ENCODE measurements at places on chromosomes 1 and 21.

DNA sequence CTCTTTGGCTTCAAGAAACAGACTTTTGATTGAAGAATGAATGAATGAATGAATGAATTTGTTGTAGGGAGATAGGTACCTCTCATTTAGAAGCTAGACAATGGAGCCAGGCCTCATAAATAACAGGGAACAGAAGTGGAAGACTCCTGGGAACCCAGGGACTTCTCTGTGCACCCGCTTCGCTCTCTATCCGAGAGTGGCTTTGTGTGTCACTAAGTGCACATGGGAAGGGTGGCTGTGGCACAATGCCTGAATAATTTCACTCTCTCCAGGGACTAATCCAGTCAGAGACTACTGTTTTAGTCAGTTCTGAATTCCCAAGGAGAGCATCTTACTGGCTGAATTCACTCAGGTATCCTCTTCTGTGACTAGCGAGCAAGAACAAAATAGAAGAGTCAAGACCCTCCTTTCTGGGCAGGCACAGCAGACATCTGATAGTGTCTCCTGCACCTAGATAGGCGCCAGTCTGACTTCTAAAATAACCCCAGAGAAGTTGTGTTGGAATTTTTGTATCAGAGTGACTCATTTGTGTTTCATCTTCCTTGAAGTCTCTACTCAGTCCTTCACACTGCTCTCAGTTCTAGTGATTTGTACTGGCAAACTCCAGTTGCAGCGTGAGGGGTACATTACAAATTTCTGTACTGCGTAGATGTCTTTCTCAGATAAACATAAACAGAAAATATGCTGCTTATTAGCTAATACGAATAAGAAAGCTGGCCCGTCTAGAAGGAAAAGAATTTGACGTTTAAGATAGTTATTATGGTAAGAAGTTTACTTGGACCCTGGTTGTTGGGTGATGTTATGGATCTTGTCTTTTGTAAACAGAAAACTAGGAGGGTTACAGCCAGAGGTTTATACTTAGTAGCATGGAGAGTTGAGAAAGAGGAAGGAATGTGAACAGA, 34.0 kb downstream of the BACH1 start:
- no peak for DNase-seq

DNA sequence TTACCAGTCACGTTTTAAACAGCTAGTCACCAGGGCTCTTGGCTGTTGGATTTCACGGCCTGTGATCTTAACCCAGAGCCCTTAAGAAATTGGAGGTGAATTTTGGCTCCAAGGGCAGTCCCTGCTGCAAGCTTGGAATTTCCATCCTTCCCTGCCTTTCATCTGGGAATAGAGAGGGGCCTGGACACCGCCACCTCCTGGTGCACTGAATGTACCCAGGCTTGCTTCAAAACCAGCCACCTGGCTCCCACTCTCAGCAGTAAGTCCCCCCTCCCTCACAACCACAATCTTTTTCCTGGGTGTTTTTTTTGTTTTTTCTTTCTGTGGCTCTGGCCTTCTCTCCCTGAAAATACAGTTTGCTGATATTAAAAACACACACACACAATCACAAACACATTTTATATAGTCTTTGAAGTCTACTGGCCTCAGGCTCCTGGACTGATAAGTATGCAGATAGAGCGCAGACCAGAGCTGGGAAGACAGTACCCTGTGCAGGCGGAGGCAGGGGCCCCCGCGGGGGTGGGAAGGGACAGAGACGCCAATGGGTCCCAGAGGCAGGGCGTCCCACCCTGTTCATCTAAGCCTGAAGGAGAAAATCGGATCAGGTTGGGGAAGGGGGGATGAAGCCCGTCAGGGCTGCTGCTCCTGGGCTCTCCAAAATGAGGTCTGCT, 65.8 kb upstream of the IGSF21 start:
- DNase-seq: no peak

- DNase-seq: no peak
Measured at GRCh38 chr1:29990304-29990703, 733.1 kb downstream of the MATN1 start.

- no peak for DNase-seq
Measured at GRCh38 chr1:90480271-90480835, 236.7 kb downstream of the BARHL2 start.

DNA sequence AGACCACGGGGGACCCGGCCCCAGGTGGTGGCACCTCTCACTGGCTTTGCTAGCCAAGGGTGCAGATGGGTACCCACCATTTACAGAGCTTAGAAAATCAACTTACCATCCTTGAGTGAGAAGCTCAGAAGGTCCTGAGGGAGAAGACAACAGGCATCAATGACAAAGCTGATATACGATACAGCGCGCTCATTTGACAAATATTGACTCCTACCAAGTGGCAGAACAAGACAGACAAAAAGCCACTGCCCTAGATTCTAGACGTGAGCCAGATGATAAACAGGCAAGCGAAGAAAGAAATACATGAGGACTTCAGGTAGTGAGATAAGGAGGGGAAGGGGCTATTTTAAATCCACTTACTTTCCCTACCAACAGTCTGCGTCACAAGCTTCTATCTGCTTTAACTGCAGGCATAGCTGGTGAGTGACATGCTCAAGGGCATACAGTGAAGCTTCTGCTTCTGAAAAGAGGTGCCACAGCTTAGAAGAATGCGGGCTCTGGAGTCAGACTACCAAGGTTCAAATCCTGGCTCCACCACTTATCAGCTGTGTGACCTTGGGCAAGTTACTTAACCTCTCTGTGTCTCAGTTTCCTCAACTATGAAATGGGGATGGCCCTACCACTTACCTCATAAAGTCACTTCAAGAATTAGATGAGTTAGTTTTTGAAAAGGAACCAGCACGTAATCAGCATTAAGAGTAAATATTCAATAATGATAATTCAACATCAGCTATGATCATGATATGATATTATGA, 29.1 kb downstream of the TMCO4 start:
- no peak for DNase-seq

GRCh38 chr1:193411215-193411614, 224.8 kb upstream of the B3GALT2 start:
- DNase-seq: no peak

GRCh38 chr1:225990705-225991464, 8.3 kb downstream of the SDE2 start:
- DNase-seq: no peak

DNA sequence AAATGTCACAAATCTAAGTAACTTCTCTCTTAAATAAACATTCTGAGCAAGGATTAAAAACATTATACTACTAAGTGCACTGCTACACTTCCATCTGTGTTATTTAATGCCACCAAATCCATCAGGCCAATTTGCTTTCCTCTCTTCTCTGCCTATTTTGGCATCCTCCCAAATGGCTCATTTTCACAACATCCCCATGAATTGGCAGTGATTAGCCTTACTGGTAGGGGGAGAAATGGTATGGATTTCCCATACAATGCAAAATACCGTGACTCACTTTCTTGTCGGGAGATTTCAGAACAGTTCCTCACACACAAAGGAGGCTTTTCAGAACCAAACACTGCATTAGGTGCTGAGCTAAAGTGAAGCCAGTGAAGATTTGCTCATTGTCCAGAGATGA, 195.7 kb downstream of the MIS18A start:
- no peak for DNase-seq

DNA sequence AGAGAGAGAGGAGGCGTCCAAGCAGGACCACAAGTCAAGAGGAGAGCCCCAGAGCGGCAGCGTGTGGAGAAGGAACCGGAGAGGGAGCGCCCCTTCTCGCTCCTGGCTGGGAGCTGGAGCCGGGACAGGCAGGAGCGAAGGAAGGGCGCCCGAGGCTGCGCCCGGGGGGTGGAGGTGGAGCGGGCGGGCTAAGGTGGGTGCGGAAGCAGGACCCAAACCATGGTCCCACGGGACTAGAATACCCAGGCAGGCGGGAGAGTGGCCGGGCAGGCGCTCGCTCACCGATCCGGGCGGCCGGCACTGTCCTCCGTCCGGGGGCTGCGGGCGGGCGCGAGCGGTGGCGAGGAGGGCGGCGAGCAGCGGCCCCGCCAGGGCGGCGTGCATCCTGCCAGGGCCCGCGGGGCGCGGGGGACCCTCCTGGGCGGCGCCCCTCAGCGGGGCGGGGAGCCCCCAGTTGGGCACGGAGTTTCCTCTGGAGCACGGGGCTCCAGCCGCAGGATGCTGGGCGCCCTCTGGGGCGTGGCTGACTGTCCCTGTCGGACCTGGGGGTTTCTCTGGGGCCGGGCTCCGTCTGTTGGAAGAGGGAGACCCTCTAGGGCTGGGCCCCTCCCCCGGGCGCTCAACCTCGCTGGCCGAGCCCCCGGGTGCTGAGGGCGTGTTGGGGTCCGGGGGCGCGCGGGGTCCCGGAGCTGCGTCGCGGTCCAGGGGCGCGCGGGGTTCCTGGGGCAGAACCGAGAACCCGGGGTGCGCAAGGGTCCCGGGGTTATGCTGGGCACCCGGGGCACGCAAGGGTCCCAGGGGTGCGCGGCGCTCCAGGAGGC, 569 bp downstream of the TRABD2B start:
- no peak for DNase-seq

DNA sequence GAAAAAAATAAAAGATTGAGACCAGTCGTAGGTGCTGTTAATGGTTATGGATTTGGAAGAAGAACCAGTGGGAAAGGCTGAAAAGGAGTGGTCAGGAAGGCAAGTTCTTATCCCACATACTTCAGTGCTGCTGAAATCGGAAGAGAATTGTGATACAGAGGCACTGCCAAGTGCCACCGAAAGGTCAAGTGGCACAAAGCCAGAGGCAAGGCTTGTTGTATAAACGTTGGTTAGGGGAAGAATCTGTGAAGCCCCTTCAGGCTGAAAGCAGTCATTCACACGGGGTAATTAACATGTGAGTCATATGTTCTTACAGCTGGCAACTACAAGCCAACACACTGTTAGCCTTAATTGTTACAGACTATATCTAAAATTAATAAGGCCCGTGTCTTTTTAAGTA, 48.8 kb downstream of the ZBTB40 start:
- DNase-seq: peak; percentile 2

- DNase-seq: no peak
Measured at GRCh38 chr1:225539575-225539974, 111.7 kb upstream of the LBR start.
